Right lobe of liver (tissue), 6 donors: ENCODE measurements at places on chromosomes 3 and 15. TPM values are rescaled to one million over a fixed set of nuclear protein-coding genes. Genes with fewer than 3 reads are reported as not detected.

The PCOLCE2 gene
- 8.7 TPM for total RNA-seq

The KY gene
- total RNA-seq = not detected

The SI gene
- total RNA-seq = not detected

The POPDC2 gene
- total RNA-seq = 0.92 TPM

DNA sequence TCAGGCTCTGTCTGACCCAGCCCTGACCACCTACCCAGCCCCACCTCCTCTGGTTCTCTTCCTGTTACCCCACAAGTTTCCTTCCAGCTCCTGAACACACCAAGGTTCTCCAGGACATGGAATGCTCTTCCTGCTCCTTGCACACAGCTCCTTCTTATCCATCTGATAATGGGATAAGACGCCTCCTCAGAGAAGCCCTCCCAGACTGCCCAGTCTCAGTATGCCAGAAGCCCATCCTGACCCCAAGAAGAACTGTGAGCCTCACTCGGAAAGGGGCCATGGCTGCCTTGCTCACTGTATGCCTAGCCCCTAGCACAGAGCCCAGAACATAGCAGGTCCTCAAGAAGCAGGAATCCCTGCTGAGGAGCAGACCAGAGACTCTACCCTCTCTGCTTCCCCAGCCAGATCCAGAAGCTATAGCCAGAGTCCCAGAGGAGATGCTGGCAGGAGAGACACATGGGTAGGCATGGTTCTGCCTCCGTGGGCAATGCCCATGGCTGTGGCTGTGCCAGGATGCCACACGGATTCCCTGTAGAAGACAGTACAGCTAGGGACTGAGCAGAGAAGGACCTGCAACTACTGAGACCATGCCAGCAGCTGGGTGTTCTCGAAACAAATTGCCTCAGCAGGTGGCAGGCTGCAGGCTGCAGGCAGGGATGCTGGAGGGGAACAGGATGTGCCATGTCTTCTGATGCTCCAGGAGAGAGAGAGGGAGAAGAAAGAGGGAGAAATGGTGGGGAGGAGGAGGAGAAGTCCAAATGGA, 74.0 kb upstream of the LINGO1 start:
- no peak for DNase-seq

GRCh38 chr3:10915376-10915775, 77.2 kb upstream of the SLC6A1 start:
- no peak for DNase-seq

DNA sequence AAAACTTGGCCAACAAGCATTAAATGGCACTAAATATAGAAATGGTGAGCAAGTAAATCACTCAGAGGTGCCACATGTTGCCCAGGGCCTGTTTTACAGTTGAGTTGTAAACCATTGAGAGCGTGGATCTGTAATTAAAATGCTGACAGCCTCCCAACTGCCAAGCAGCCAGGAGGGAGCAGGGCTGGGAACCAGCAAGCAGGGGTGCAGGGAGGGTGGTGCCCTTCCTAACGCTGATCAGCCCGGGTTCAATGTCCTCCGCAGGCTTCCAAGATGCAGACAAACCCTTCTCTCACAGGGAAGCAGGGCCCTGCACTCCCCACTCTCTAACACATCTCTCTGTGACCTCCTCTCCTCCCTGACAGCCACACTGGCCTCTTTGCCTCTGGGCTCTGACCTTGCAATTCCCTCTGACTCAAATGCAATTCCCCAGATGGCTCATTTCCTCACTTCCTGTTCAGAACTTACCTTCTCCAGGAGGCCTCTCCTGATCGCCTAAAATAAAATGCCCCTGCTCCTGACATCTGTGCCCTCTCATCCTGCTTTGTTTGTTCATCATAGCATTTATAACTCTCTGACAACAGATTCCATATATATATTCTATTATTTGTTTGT, 40.0 kb downstream of the WNT7A start:
- DNase-seq = no peak

DNA sequence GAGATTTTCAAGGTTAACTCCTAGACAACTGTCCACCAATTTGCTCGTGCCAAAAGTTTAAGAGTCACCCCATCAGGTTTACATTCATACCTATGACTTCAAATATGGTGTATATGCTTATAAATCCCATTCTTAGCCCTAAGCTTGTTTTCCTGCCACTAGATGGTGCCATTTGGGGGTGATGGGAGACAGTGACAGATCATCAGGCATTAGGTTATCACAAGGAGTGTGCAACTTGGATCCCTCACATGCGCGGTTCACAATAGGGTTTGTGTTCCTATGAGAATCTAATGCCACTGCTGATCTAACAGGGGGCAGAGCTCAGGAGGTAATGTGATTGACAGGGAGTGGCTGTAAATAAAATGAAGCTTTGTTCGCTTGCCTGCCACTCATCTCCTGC, 182.7 kb downstream of the CNTN6 start:
- DNase-seq = no peak
